ENCODE measurements at places on chromosomes 7 and 10.

DNA sequence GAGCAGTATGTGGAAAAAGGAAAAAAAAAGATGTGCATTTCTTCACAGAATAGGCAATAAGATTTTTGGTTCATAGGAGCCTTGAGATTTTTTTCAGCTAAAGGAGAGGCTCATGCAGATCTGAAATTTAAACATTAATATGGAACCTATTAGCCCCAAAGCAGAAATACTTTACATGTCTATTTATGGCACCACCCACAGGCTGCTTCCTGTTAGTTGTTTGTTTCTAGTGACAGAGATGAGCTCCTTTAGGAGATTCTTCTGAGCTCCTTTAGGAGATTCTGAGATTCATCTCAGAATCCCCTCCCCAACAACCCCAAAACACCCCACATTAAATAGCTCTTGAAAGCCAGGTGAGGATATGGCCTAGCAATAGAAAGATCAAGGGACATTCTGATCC lies 27.9 kb upstream of the HPS1 start:
- DNase-seq: no peak

DNA sequence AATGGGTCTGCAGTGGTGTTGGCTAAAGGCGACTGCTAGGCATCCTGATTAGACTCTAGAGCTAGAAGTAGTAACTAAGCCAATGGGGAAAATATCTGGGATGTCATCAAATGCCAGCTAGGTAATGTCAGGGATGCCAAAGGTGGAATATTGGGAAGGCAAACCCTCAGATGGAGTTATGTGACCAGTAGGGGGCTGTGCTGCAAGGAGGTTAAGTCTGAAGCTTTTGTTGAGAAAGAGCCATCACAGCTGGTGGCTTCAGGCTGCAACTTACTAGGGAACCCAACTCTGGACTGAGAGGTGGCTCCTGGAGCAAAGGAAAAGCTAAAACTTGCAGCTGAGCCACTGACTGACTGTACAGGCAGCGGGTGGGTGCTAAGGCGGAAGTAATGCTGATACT lies 576.9 kb upstream of the GHITM start:
- DNase-seq: no peak

GRCh38 chr10:92773776-92774175 lies 74.5 kb upstream of the EXOC6 start:
- DNase-seq: no peak

DNA sequence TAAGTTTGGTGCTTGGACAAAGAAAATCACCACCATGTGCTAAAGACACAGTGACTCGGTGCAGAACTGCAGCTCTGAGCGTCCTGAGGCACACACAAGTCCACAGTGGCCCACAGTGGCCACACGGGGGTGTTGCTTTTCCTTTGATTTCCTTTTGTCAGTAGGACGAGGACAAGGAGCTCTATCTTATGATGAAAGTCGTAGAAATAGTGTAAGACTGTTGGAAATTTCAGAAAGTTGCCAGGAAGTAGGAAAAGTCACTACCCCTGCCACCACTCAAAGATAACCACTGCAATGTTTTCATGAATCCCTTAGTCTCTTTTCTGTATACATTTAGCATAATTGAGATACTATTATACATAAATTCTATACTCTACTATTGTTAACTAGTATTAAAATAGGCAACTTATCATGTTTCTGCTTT lies 146.0 kb downstream of the TNS3 start:
- DNase-seq: peak; percentile 65

GRCh38 chr7:46286356-46286755 lies 365.3 kb upstream of the IGFBP3 start:
- peak; percentile 22 for DNase-seq

DNA sequence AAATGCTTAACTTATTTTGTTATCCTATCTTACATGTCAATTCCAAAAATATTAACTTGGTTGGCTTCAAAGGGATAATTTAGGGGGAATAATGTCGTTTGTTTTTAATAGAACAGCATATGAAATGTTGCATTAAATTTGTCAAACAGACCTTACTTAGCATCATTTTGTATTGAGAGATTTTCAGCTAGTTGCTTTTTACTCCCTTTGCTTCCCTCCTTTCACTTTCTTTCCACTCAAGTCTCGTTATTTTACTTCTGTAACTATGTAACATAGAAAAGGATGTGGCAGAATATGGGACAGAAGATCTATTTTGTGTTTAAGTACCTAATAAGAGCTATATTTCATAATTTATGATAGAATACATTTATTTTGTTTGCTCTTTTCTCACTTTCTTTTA lies 2.6 kb downstream of the PHYHIPL start:
- no peak for DNase-seq

GRCh38 chr7:142413280-142414000 lies 155.6 kb upstream of the PRSS58 start:
- DNase-seq: no peak

DNA sequence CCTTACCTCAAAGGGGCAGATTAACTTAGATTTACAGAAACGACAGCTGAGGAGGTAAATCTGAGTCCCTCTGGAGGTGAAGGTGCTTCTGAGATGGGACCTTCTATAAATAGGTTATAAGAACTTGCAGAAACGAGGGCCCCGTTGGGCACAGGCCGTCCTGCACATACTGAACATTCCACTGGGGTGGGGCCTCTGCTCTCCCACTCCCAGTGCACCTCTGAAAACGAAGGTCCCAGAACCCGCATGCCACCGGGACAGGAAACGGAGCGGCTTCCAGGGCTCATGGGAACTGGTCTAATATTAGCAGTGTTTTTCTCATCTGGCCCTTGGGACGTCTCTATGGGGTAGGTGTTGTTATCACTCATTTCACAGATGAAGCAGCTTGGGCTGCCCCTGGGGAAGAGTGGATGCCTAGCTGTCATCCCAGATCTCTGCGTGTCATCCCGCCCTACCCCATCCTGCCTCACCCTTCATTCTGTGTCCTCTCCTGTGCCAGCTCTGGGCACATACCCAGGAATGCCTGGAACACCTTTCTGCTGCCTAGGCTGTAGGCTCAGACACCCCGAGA lies 19.6 kb downstream of the C10orf62 start:
- DNase-seq: peak; percentile 49

All from MCF 10A (cell line).